ENCODE measurements at places on chromosomes 11 and 22.

DNA sequence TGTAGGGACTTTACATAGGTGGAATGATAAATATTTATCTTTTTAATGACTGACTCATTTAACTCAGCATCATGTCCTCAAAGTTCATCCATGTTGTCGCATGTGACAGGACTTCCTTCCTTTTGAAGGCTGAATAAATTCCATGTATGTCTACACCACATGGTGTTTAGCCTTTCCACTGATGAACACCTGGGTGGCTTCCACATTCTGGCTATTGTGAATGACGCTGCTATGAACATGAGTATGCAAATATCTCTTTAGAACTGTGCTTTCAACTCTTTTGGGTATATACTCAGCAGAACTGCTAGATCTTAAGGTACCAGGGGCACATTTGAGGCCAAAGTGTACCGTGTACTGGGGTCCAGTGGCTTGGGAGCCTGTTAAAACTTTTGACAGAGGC is 24.1 kb downstream of the LARGE1 start:
- DNase-seq, result no peak

GRCh38 chr11:133023232-133023631 is 509.1 kb downstream of the OPCML start:
- no peak for DNase-seq

- no peak for DNase-seq
Observed at GRCh38 chr22:27144321-27144720, 486.9 kb downstream of the MIAT start.

DNA sequence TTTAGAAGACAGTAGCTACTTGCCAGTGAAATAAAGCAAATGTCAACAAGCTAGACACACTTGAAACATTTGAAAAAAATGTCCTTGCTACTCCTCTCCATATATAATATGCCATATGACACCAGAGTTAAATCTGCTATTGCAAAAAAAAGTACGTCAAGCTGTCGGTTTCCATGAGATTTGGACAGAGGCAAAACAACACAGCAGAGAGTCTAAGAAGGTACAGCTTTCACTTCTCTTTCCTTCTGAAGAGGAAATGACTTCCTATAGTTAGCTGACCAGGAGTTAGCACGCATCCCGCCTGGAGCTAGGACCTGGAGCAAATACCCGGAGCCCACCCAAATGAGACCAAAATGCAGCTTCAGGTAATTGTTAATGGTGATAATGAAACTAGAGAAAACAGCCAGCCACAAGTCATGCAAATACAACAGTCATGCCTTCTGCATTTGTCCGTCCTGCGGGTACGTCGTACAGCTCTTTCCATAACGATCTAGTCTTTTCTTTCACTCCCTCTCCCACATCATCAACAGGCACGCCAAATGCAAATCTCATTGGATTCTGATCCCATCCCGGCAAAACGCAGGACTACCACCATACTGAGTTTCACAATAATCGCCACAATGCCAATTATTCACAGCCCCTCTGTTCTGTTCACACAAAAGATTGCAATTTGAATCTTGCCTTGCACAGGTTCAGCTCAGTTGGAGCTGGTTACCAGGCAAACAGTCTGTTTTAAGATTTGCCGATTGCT is 395.0 kb upstream of the CCDC90B start:
- DNase-seq, result no peak

- no peak for DNase-seq
Observed at GRCh38 chr11:28808771-28809170, 700.6 kb downstream of the METTL15 start.

DNA sequence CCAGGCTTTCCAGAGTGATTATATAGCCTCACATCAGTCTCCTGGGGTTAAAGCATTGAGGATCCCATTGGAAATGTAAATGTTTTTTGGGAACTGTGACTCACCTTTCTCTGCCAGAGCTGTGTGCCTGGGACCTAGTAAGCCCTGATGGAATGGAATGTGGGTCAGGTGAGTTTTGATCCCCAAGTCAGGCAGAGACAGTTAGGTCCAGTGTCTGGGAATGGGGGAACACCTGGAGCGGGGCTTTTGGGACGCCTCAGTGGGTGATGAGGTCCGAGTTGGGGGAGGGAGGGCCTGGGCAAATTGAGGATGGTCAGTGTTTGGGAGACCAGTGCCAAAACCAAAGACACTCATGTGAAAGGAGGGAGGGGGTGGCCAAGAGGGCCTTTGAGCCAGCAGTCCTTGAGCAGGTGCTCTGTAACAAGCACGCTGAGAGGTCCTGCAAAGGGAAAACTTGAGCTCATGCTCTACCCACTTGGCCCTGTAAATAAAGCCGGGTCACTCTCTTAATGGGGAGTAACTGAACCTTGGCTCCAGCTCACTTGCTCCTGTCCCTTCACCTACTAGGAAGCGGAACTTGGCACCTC is 104.7 kb downstream of the NAV2 start:
- no peak for DNase-seq

DNA sequence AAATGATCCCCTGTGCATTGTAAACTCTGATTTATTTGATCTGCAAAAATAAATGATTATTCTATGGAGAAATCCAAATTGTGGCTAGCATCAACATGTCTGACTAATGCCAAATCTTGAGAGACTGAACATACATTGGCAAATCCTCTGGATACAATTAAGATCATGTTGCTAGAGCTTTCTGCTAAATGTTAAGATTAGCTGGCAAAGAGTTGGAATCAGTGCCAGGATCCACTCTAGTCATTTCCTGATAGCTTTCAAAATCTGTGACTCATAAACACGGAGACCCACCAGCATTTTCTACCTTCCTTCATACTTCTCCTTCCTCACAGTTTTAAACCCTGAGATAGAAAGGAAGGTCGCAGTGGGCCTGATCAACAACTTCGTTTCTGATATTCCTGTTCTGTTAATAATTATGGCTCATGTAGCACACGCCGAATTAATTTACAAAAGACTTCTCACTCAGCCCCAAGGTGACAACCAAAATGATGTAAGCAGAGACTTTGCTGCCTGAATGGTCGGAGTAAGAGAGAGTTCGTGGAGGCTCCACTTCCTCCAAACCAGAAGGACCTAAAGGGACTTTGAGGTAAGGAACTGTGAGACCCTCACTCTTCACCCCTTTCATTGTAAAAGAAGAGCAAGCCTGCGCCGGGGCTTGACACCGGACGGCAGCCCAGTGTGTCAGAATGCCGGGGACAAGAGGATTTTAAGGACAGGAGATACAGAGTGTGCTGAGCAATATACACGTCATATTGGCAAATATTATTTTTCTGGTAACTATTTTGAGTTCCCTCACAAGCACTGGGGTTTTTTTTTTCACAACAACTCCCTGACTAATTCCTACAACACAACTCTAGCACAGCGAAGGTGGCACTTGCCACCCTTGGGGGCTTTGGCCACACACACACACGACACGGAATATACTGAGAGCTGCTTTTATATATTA is 42.0 kb downstream of the SERPINH1 start:
- no peak for DNase-seq

GRCh38 chr22:38882972-38883622 is 11.1 kb upstream of the CBX6 start:
- no peak for DNase-seq

DNA sequence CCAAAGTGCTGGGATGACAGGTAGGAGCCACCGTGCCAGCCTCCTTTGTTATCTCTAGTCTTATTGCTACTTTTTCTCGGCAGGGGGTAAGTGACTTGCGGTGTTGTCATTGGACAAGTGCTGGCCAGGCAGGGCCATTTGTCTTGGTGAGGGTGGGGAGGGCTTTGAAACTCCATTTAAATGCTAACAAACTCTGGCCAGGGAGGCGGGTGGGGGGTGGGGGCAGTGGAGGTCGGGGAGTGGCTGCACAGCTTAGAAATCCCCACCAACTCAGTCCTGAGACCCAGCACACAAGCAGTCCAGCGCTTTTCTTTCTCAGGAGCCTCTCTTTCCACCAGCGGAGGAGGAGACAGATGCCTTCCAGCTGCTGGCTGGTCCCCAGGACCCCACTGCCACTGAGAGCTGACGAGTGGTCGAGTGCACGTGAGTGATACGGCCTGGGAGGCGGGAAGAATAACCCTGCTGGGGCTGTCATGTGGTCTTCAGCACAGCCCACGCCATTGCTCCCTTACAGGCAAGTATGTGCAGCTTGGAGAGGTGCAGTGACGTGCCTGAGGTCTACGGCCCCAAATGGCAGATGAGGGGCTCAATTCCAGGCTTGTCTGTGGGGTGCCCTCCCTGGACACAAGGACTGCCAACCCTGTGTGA is 24.2 kb upstream of the OSBPL5 start:
- DNase-seq, result no peak

DNA sequence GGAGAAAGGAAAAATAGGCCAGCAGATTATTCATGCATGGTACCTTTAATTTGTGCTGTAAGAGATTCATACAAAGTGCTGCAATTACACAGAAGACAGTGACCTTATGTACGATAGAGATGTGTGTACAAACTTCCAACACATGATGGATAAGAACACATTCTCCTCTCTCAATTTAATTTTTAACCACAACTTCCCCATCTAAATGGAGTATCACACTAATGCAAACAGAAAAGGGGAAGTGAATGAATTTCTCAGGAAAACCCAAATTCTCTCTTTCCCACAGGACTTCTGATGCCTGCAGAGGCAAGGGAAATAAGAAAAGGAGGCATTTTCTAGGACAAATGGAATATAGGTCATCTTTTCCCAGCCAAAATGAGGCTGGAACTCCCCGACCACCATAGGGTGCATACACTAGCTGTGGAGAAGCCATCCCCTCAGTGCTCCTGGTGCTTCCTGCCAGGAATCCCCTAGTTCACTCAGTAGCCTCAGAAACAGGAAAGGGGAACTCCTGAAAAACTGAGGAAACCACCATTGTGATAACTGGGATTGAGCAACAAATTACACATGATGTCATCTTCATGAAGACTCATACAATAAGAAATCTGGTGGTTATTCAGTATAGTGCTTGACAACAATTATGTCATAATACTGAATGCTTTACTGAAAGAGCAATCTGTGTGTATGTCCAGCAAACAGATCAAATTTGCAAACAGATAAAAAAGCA is 22.4 kb downstream of the MMP10 start:
- DNase-seq, result no peak

- no peak for DNase-seq
Observed at GRCh38 chr11:102293873-102294601, 23.2 kb upstream of the BIRC3 start.

DNA sequence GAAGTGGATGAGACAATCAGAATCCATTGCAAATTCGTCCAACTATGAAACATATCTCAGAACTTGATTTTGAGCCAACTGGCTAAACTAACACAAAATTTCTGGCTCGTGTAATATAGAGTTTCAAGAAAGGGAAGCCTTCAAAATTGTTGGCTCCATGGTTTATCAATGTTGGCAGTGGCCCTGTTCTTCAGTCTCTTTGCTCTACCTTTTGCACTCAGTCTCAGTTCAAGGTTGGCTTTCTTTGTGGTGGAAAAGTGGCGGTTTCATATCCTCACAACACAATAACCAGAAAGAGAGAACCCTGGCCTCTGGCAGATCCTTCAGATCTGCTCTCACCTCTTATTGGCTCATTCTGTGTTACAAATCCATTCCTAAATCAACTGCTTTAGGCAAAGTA is 473.8 kb upstream of the API5 start:
- DNase-seq, result no peak

- no peak for DNase-seq
Observed at GRCh38 chr11:118217575-118217974, 7.2 kb downstream of the JAML start.

DNA sequence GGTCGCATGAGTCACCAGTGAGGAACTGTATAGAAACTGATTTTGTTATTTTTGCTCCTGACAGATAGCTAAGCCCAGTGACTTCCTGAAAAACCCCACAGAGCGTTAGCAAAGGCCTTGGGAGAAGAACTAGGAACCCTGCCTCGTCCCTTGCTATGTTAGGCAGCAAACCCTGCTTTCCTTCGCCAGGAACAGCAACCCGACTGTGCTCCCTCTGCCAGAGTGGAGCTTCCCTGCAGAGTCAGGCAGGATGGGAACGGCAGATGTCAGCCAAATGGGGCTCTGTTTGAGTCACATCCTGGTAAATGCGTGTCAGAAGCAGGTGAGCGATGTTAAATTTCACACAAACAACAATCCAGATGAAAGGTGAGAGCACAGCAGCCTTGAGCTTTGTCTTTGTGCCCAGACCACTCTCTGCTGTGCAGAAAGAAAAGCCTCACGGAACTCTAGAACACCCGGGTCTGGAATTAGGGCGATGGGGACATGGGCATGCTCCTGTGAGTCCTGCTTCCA is 186.6 kb downstream of the ADAMTS15 start:
- no peak for DNase-seq

- DNase-seq, result peak; percentile 29
Observed at GRCh38 chr11:72328366-72329224, 84.6 kb upstream of the PHOX2A start.

- DNase-seq, result no peak
Observed at GRCh38 chr11:16958833-16959232, 55.4 kb downstream of the PLEKHA7 start.

DNA sequence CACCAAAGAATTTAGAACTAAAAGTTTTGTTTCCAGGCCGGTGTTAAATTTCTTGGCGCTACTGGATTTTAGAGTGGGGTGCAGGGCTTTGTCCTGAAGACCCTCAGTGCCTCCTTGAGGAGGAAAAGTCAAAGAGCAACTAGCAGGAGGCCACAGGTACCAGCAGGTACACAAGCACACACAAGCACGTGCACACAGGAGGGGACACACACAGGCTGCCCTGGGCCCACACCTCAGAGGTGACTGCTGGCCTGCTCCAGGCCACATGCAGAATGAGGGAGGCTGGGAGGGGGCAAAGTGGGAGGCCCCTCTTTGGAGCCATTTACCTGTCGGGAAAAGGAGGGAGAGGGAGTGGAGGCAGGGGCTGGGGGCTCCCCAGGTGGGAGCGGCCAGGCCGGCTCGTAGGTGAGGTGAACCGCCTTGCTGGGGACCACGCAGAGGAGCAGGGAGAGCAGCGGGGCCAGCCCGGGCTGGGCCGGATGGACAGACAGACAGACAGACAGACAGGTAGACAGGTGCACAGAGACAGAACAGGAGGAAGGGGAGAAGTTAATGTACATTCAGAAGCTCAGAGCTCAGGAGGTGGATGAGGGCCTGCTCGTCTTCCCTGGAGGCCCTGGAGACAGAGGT is 12.2 kb downstream of the RAB3IL1 start:
- DNase-seq, result no peak

DNA sequence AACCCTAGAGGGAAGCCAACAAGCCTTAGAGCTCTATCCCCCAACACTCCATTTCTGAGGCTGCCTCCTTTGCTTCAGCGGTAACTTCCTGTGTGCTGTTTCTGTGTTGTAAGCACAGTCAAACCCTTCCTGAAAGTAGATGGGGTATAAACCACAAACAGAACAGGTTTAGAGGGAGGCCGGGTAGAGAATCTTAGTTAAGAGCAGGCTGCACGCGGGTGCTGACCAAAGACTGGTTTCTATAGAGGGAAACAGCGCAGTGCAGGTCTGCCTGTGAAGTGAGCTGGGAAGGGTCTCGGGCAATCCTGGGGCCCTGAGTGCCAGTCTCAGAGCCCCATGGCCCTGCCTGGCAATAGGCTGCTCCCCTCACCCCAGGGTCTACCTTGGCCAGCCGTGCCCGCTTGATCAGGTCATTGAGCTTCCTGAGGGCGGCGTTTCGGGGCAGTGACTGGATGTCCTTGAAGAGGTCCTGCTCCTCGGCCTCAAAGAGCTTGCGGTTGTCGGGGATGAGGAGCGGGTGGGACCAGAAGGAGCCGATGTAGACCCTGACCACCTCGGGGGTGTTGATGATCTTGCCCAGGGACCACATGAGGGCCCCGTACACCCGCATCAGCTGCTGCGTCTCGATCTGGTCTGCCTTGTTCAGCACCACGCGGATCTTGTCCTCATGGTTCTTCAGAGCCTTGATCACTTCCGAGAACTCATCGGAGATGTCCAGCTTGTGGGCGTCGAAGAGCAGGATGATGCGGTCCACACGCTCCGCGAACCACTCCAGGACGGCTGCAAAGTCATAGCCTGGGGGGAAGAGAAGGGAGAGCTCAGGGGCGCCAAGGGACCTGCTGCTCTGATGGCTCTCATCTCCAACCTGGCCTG is 15.3 kb upstream of the CDC42BPG start:
- DNase-seq, result no peak
